ENCODE measurements at places on chromosomes 16 and 17.

GRCh38 chr16:4537376-4538343, 913 bp downstream of the CDIP1 start:
- DNase-seq = no peak

- no peak for DNase-seq
Observed at GRCh38 chr16:57701759-57702371, 7.3 kb downstream of the DRC7 start.

DNA sequence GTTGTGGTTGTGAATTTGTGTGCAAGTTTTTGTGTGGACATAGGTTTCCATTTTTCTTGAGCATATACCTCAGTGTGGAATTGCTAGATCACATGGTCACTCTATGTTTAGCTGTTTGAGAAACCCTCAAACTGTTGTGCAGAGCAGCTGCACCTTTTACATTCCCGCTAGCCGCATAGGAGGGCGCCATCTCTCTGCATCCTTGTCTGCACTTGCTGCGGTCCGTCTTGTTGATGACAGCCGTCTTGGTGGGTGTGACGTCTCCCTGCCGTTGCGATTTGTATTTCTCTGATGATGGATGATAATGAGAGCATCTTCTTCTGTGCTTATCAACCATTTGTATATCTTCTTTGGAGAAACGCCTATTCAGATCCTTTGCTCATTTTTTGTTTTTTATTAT, 25.1 kb upstream of the IL17C start:
- DNase-seq = no peak

- DNase-seq = no peak
Observed at GRCh38 chr16:56401482-56401881, 23.9 kb downstream of the AMFR start.

GRCh38 chr16:47644166-47644565, 183.0 kb downstream of the PHKB start:
- no peak for DNase-seq

- DNase-seq = no peak
Observed at GRCh38 chr16:57485091-57485915, 990 bp downstream of the DOK4 start.

GRCh38 chr16:81515281-81515680, 70.7 kb downstream of the CMIP start:
- no peak for DNase-seq

GRCh38 chr16:77434022-77434529, 758 bp downstream of the ADAMTS18 start:
- DNase-seq = no peak

GRCh38 chr17:76704805-76705204, 6.0 kb downstream of the MXRA7 start:
- DNase-seq = no peak

DNA sequence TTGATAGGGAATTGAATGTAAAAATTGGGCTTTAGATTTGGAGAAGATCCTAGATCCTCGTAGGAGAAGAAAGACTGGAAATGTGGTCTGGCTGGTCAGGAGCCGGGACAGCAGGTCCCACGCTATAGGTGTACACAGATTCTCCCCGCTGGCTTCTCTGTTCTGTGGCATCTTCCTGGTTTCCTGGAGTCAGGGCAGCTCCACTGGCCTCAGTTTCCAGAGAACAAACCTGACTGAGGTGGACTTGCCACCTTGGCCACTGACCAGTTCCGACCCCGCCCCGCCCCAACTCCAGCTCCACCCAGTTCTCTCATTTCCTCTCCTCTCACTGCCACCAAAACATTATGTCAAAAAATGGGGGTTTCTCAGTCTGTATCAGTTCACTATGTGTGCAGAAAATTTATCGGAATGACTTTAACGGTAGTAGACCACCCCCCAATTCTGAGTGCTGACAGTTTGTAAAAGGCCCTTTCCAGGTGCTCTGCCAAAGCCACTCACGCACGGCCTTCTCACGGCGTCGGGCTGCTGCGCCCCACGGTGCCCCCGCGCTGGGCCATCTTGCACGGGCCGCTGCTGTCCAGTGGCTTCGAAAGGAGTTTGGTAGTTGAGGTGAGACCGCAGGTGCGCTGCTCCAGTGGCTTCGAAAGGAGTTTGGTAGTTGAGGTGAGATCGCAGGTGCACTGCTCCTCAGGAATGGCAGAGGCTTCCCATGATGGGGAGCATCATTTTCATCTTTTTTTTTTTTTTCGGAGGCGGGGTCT, 161.4 kb upstream of the CHMP6 start:
- no peak for DNase-seq

DNA sequence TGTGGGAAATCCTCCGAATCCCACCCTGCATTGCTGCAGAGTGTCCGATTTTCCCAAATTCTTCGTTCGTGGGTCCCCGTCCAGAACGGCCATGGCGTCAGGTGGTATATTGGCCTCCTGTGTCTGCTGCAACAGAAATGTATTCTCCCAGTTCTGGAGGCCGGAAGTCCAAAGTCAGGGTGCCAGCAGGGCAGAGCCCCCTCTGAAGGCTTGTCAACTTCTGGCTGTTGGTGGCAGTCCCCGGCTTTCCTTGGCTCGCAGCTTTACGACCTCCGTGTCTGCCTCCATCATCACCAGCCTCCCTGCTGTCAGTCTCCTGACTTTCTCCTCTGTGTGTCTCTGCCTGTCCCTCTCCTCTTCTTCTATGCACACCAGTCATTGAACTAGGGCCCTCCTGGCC, 142.1 kb upstream of the FOXF1 start:
- no peak for DNase-seq

DNA sequence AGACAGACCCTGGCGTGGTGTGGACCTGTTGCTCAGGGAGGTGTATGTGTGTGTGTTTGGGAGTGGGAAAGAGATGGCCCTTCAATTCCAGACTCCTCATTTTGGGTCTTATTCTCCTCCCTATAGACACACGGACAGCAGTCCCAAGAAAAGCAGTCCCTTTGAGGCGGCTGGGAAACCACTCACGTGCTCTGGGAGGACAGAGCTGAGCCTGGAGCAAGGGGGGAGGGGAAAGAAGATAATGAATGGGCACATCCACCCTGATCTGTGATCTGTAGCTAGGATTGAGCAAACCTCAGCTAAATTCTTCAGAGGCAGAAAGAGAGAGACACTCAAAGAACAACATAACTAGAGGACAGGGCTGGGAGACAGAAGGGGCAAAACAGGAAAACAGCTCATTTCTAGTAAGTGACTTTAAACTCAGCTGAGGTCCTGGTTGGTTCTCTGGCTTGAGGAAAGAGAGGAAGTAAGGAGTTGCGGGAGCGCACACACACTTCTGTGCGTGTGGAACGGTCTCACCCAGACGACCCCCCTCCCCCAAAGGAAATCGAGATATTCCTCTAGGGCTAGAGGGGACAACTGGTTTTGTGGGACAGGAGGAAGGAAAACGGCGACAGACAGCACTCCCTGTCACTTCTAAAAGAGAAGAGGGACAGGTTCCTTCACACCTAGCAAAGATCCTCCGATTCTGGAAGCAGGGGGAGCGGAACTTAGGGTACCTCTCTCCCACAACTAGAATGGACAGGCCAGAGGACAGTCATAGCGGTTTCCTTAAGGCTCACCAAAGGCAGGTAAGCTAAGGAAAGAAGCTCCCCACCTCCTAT, 658 bp downstream of the RAB5C start:
- no peak for DNase-seq

DNA sequence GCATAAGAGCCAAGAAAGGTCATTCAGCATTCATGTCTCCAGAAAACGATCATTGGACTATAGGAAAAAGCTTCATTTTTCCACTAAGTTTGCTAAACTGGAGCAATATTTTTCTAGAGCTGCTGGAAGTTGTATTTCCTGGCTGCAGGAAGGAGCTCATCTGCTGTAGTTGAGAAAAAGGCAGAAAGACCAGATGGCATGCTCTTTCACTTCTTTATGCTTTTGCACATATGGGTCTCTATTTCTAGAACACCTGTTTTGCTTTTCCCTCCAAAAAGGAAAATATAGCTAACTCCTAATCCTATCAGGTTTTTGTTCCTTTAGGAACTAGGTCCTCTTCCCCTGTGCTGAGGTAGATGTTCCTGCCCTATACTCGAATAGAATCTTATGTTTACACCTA, 61.9 kb upstream of the HLF start:
- DNase-seq = no peak

DNA sequence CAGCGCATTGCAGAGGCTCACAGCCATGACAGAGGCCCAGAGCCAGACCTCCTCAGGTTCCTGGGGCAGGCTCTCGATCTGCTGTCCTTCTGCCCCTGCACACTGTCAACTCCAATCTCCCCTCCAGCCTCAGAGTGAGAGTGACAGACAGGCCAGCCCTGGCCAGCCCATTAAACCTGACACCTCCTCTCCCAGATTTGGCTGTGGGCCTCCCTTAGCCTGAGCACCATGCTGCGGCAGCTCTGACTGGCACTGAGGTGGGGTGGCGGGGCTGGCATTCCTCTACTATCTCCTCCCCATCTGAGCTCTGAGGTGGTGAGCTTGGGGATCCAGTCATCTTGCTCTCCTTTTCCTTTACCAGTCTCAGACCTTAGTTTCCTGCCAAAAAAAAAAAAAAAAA, 15.5 kb upstream of the C1QL1 start:
- DNase-seq = no peak

DNA sequence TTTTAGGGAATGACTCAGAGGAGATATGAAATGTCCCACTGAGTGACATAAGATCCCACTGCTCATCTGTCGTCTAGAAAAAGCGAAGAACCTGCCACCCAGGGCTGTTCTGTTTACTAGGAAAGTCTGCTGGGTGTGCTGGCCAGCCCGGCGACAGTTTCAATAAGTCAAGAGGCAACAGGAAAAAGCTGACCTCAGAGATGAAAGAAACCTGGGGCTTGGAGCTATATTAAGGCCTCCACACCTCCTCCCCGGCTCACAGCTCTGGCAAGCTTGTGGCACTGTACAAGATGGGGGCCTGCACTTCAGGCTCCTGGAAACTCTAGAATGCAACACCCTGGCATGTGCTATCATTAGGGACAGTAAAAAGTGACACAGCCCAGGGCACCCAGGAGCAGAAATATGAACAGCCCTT, 10.6 kb downstream of the ZFHX3 start:
- no peak for DNase-seq

DNA sequence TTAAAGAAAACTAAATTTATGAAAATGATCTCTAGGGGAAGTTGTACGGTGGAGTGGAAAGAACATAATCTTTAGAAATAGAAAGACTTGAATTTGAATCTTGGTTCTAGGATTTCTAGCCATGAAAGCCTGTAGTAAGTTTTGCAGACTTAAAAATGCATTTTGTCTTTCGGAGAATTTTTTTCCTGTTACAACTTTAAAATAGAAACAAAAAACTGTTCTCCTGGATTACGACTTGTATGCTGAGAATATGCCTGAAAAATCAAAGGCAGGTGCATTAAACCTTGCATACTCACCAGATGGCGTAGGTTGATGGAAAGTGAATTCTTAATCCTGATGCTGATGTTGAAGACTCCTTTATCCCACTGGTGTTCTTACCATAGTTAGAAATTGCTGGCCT, 7.5 kb upstream of the MPHOSPH6 start:
- DNase-seq = no peak

GRCh38 chr16:893360-893759, 77.4 kb downstream of the LMF1 start:
- no peak for DNase-seq

Measured in stimulated activated CD4-positive, alpha-beta T cell treated with anti-CD3 and anti-CD28 coated beads, Interleukin-1b, Interleukin-23, amount 100 ng/mL, for 1 hour (primary cell).